ENCODE measurements at places on chromosomes 16 and 17.

DNA sequence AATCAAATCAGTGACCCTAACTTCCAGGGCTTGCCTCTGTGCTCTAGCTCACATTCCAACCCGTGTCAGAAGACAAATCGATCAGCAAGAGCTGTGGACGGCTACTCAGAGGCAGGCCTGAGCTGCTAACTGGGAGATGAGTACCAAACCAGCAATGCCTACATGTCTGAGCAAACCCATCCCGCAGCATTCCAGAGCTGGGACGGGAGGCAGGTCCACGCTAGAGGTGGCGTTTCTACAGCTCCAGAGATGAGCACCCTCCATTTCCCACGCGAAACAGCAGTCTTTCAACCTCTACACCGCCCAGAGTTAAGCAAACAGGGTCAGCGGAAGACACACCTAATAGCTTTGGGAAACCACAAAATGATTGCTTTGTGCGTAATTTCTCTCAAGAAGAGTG, 6.5 kb downstream of the NXN start:
- DNase-seq = no peak

- no peak for DNase-seq
Observed at GRCh38 chr16:56939801-56940200, 7.9 kb downstream of the HERPUD1 start.

GRCh38 chr17:80422981-80423380, 8.0 kb downstream of the ENDOV start:
- DNase-seq = no peak

DNA sequence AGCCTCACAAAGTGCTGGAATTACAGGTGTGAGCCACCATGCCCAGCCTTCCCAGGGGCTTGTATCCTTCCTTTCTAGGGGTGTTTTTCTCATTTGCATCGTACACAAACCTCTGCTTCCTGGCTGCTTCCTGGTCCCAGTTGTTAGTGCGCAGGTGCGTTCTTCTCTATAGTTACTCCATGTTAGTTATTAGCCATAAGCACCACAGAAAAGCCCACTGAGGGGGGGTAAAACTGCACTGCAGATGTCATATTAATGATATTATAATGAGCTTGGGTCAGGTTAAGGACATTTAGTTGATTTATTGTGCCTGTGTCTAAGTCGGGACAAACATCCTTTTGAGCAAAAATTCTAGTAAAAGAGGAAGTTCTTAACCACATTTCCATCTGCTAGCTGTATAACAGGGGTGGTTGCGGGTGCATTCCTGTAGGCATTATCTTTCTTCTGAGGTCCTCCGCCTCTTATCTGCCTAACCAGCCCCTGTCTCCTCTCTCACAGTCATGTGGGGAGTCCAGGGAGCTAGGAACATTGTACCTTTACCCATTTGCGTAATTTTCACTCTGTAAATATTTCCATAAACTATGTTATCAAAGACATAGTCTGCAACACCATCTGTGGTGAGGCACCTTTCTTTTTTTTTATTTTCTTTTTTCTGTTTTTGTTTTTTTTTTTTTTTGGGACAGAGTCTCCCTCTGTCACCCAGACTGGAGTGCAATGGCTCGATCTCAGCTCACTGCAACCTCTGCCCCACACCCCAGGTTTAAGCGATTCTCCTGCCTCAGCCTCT, 23.6 kb upstream of the ATF7IP2 start:
- no peak for DNase-seq

DNA sequence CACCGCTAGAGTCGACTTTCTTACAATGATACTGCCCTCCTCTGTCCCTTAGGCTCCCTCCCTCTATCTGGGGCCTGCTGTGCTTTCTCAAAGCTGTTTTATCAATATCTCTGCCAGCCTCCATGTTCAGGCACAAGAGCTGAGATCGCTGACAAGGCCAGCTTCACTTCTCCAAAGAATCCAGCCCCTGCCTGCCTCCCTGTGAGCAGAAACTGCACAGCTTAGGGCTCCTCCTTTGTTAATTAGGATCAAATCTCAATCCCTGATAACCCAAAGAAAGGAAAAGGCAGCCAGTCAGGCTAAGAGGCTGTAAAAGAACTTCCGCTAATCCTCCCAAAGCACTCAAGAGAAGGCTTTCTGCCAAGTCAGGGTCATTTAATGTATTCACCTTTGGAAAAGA, 616.0 kb upstream of the CDH11 start:
- DNase-seq = no peak

DNA sequence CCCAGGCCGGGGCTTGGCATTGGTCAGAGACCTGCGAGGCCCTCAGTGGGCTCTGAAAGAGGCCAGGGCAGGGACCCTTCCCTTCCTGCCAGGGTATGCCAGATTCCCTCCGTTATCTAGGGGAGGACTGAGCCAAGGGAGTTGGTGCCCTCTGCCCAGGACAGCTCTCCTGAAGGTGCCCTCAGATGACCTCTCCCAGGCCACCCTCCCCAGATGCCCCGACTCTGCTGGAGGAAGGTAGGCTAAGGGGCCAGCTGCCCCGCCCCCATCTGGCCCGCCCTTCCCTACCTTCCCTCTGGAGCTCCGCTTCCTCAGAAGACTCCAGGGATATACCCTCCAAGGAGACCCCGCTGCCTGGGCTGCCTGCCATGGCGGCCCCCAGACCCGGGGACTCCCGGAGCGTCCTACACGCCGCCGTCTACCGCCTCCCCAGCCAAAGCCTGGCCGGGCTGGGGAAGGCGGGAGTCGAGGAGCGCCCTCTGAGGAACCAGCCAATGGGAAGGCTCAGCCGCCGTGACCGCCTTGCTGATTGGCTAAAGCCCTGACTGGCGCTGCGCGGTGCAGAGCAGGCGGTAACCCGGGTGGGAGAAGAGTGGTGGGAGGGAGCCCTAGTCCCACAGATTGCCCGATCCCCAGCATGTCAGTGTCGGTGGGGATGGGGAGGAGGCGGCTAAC, 7.0 kb downstream of the MPP2 start:
- peak; percentile 80 for DNase-seq

- no peak for DNase-seq
Observed at GRCh38 chr16:20905576-20905975, 5.0 kb downstream of the LYRM1 start.

DNA sequence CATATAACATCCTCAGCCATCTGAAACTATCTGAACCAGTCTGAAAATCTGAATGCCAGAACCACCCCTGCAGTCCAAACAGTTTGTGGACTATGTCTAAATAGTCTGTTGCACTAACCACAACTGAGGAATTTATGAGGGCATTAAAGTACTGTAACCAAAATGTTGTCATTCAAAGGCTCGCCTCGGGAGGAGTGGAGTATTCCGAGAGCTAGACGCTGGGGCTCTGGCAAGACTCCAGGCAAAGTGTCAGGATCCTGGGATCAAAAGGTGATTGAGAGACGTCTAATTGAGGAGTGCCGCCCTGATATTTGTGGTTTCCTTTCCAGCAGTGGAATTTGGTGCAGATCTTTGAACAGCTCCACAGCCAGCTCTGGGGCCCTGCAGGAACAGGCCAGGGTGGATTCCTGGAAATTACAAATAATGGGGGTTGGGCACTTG, 142.9 kb upstream of the MYOCD start:
- DNase-seq = no peak

GRCh38 chr17:67467500-67468455, 90.7 kb downstream of the PITPNC1 start:
- DNase-seq = no peak
